ENCODE measurements at places on chromosomes 3 and 15.

DNA sequence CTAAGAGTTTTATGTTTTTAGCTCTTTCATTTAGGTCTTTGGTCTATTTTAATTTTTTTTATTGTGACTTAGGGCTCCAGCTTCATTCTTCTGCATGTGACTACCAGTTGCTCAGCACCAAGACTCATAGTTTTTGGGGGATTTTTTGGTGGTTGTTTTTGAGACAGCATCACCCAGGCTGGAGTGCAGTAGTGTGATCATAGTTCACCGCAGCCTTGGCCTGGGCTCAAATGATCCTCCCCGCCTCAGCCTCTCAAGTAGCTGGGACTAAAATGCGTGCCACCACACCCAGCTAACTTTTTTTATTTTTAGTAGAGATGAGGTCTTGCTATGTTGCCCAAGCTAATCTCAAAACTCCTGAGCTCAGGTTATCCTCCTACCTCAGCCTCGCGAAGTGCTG, 19.4 kb downstream of the CDV3 start:
- DNase-seq, result no peak

- no peak for DNase-seq
Measured at GRCh38 chr3:42088803-42089530, 2.2 kb upstream of the TRAK1 start.

DNA sequence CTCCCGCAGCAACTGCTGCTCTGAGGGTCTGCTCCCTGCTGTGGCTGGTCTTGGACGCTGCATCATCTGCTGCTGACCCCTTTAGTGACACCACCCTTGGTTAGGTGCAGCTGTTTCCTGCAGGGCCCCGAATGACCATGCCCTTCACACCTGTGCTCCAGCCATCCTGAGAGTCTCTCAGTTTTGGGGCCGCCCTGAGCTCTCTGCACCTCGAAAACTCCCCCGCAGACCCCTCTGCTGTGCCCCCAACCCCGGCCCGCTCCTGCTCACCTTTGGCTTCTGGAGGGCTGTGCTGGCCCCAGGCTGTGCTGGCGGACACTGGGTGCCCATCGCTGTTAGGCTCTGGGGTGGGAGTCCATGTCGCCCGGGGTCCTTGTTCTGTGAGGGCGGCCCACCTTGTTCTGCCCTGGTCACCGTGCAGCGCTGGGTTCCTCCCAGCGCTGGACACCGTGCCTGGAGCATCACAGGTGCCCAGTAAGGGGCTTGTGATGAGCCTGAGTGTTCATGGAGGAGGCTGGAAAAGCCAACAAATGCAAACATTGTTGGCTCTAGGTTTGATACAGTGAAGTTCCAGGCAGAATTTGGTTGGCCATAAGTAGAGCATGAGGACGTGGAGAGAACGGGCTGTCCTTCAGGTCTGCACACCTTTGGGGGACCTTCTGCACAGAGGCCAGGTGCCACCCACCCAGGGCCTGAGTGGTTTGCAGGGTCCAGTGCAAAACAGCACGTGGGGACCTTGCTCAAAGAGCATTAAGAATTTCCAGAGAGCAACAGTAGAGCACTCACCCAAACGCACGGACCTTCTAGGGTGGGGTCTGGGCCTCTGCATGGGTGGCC, 12.3 kb downstream of the ABTB1 start:
- DNase-seq, result no peak

GRCh38 chr15:76840830-76841460, 64.2 kb downstream of the SCAPER start:
- no peak for DNase-seq

DNA sequence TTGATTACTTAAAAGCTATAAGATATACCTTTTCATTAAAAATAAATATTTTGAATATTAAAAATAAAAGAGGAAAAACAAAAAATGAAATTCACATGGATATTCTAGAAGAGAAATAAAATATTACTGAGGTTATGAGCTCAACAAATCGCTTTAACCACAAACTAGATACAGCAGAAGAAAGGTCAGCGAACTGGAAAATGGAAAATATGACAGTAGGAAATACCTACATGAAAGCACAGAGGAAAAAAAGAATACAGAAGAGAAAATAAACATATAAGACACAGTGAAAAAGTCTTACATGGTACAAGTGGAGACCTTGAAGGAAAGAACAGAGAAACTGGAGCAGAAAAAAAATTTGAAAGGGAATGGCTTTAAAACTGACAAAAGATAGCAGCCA, 33.2 kb downstream of the SCAPER start:
- no peak for DNase-seq

GRCh38 chr3:100297784-100298183, 36.8 kb upstream of the NIT2 start:
- DNase-seq, result no peak

DNA sequence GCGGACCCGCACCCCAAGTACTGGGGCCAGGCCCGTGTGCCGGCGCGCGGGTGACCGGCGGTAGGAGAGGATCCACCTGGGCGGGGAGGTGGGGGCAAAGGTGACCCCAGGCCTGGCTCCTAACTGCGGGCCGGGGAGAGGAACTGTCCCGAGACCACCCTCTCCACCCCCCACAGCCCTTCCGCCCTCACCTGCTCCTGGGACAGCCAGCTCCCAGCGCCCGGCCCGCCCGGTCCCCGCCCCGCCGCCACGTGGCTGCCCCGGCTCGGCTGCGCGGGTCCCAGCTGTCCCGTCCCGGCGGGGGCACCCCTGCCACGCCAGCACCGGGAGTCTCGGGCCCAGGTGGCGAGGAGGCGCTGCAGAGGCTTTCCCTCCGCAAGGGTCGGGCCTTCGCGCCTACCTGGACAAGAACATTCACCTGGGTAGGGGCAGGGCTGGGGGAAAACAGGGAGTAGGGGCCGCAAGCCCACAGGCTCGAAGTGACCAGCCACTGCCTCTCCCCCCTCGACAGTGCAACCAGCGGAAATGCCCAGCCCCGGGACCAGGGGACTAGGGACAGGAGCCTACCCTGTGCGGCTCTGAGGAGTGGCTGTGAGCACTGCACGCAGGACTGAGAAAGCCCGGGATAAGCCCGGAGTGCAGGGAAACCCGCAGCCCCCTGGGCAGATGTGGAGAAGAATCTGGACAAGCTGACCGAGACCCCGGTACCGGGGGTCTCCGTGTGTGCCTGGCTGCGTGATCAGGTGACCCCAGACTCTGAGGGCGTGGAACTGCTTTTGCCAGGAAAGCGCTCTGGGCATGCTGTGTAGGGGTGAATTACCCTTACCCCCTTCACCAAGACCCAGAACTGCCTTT, at the start of gene SLC12A8:
TSS of gene SLC12A8 (minus strand) at position 240 of the 855 bp plus-strand sequence. CDS start 1,399 bp downstream, outside the sequence.
- DNase-seq, result no peak

DNA sequence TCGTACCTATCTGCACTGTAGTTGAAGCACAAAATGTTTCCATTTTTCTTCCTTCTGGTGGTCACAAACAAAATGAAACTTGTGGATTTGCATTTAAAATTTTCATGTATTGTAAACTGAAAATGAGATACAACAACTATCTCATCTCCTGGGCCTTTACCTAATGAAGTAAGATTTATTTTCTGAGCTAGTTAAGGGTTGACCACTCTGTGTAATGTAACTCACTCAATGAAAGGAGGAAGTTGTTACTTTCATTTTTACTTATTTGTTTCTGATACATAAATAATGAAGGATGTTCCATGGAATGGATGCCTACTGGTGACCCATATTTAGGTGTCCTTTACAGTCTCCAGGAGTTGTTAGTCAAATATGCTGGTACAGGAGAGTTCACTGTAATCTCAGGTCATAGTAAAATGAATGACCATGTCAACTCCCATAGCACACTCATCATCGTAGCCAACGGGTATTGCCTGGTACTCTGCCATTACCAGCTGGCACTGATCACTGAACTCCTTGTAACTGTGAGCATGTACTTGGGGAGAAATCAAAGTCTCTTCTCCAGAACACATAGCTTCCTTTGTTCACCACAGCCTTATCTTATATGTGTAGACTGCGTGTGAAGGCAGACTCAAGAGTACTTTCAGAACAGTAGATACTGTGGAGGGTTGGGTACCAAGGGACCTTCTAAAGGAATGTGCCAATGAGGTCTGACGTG, 474.2 kb upstream of the ROBO2 start:
- DNase-seq, result no peak

- DNase-seq, result no peak
Measured at GRCh38 chr3:156769721-156770654, 56.2 kb upstream of the LEKR1 start.

DNA sequence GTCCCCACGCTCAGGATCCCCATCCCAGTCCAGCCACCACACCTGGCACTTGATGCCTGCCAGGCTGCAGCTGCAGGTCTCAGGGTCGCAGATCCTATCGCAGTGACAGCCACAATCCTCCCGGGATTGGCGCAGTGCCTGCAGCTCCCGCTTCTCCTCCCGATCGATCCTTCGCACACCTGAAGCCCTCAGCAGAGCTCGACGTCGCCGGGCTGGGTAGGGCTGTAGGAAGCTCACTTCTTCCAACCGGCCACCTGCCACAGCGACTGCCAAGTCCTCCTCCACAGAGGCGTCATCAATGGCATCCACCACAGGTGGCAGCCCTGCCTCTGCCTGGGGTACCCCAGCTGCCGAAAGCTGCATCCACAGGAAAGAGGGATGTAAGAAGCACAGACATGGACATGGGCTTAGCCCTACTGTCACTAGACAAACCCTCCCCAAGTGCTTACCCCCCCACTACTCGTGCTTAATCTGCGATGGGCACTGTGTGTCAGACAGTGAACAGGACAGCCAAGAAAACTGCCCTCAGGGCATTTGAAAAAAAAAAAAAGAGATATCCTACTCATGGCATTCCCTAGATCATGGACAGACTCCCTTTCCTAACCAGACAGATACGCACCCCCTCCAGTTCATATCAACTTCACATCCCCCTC, 9.2 kb downstream of the CSRNP1 start:
- no peak for DNase-seq

- no peak for DNase-seq
Measured at GRCh38 chr3:136860541-136860940, 1.5 kb upstream of the NCK1 start.

DNA sequence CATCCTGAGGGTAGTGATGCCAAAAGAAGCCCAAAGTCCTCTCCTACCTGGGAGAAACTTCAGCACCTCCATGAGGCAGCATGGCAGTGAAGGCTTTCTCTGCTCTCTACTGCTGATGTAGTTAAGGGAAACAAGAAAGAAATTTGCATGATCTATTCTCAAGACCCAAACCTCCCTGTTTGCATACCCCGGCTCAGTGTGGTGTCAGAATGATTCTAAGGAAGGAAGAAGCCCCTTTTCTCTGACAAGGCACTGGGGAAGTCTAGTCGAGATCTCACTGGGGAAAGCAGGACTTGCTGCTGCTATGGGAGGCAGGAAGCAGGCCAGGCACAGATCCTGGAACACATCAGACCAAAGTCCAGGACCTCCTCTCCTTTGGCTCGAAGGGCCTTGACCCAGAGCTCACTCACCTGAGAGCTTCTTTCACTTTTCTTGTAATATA, 89.4 kb upstream of the ICE2 start:
- no peak for DNase-seq

- no peak for DNase-seq
Measured at GRCh38 chr3:86104154-86104553, 886.8 kb downstream of the VGLL3 start.

DNA sequence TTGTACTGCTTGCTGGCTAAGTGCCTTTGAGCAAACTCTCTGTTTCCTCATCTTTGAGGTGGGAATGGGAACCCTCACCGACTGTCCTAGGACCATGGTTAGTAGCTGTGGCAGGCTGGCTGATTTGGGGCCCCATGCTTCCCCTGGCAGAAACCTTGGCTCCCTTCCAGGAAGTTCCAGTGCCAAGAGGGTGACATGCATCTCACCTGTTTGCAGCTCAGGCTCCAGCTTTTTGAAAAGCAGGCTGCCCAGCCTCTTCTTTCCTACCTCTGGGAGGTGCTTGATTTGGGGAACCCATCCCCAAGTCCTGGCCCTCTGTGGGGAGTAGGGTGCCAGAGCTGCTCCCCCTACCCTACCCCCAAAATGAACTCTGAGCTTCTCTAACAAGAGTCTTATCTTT, 50.8 kb downstream of the RAB11A start:
- DNase-seq, result no peak

All from activated CD4-positive, alpha-beta T cell treated with anti-CD3 and anti-CD28 coated beads for 24 hours (primary cell).